ENCODE measurements at places on chromosomes 1 and 21.

GRCh38 chr1:190812996-190813395 is 335.3 kb upstream of the BRINP3 start:
- DNase-seq, result no peak

DNA sequence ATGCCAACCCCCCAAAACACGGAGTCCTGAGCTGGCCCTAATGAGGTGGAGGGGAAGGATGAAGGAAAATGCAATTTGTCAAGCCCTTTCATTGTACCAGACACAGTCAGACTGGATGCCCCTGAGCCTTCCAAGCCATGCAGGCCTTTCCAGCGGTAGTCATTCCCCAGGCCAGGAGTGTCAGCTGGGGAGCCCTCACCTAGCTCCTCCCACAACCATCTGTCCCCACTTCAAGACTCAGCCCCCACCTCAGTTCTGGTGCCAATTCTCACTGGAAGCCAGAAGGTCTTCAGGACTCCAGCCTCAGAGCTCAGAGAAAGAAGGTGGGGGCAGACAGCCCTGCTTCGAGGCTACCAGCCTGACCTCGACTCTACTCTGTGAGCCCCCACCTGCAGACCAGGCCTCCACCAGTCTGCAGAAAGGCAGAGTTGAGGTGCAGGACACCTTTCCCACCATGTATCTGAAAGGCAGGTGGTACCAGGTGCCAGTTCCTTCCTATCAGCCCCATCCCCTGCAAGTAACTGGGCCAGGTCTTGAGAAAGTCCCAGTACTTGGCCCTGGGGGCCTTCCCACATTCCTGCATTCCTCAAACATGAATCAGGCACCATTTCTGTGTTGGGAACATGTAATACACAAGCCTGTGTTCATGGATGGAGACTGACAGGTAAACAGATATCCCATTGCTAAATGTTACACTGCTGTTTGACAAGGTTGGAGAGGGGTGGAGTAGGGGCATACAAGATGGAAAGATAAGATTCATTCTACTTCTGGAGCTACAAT is 180.6 kb upstream of the EDN2 start:
- DNase-seq, result no peak

DNA sequence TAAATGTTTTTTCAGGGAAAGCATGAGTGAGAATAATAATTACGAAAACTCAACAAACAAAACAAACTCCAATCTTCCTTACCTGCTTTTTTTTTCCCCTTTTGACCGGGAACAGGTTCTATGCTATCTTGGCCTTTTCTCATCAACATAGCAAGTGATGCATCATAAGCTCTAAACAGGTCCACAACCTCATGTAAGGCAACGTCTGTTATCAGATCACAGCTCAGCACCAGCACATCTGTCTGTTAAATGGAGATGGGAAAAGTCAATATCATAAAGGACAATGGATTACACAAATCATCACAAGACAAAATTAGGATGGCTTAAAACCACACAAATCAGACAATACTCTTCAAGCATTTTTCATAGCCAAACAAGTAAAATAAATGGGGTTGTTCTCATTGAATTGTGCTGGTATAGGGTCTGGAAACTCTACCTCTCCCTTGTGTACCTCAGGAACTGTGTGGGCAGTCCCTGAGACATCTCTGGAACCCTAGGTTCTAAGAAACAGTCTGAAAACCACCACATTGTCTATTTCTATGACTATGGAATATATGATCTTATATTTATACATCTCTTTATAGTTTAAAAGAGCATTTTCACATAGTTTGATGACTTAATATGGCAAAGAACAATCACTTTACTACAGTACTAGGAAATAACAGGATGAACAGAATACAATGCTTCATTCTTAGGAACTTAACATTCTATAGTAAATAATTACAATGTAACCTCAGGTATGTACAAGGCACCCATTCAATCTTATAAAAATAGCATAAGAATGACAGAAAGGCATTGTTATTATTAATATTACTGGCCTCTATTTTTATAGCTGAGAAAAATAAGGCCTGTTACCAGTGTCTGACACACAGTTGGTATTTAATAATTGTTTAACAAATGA is 44.7 kb downstream of the EIF2B3 start:
- no peak for DNase-seq

GRCh38 chr1:2025491-2025981 is 6.4 kb downstream of the GABRD start:
- peak; percentile 63 for DNase-seq

DNA sequence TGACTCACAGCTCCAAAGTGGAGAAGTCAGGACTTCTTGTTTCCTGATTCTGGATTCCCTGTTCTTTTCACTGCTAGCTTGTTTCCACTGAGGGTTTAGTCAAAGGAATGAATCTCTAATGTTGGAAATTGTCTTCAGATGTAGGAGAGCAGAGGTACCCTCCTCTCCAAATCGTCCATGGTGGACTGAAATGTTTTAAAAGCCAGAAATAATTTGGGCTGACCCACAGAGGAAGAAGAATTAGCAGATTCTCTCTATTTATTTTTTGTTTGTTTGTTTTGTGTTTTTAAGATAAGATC is 30.4 kb downstream of the GPA33 start:
- DNase-seq, result no peak

- DNase-seq, result no peak
These were observed 26.7 kb upstream of the CYP4X1 start for GRCh38 chr1:46996659-46997281.

GRCh38 chr1:36123356-36123755 is 1.7 kb downstream of the COL8A2 start:
- DNase-seq, result no peak

- no peak for DNase-seq
These were observed 19.6 kb upstream of the KCNQ4 start for GRCh38 chr1:40763742-40764532.

DNA sequence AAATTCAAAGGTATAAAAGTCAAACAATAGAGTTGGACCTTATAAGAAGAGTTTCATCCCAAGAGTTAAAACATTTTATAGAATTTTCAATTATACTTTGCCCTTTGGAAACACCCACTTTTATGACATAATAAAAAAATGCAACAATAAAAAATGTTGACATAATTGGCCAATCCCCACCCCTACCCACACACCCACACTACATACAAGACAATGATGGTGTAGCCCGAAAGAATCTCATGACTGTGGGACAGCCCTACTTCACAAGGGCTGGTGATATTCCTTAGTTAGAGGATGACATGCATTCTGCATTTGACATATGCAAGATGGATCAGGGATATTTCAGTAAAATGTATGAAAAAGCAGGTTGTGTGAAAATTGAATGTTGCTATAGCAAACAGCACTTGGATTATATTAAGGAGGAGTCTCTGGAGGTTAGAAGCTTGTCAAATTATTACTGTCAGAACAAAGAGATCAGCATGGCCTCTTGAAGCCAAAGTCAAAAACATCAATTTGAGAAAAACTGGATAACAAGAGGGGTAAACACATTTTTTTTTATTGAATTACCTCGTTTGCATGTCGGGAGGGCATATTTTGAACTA is 133.0 kb upstream of the SAMSN1 start:
- no peak for DNase-seq

- no peak for DNase-seq
These were observed 29.0 kb upstream of the SARS1 start for GRCh38 chr1:109184687-109185086.

DNA sequence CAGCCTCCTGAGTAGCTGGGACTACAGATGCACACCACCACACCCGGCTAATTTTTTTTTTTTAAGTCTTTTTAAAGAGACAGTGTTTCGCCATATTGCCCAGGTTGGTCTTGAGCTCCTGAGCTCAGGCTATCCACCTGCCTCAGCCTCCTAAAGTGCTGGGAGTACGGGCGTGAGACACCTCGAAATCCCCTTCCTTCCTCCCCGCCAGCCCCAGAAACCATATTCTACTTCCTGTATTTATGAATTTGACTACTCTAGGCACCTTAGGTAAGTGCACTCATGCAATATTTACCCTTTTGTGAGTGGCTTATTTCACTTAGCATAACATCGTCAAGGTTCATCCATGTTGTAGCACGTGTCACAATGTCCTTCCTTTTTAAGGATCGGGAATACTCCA is 6.9 kb upstream of the LRP8 start:
- peak; percentile 25 for DNase-seq

GRCh38 chr1:165898837-165899236 is 71.4 kb downstream of the UCK2 start:
- DNase-seq, result no peak

DNA sequence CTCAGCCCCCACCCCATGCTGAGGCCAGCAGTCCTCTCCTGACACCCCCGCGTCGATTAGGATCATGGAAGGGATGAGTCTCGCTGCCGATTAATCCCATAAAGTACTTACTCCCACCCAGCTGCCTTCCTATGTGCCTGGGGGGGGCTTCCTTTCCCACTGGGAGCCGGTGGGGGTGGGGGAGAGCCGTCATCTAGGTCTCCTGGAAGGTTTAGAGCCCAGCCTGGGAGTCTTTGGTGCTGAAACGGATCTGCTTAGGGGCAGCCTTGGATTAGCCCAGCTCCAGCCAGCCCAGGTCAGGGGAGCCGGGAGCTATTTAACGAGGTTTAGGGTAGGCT is 9.8 kb downstream of the SAMD11 start:
- no peak for DNase-seq

DNA sequence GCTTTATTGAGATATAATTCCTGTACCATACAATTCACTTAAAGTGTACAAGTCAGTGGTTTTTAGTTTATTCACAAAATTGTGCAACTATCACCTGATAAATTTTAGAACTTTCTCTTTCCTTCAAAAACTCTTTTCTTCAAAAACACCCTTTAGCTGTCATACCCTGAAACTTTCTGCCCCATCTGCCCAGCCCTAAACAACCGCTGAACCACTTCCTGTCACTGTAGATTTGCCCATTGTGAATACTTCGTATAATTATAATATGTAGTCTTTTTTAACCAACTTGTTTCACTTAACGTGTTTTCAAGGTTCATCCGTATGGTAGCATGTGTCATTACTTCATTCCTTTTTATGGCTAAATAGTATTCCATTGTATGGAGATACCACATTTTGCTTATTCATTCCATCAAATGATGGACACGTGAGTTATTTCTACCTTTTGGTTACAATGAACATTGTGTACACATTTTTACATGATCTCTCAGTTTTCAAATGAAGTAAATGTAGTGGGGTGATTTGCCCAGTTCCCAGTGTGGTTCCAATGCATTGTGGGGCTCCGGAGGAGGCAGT is 37.9 kb downstream of the WNT4 start:
- DNase-seq, result no peak

DNA sequence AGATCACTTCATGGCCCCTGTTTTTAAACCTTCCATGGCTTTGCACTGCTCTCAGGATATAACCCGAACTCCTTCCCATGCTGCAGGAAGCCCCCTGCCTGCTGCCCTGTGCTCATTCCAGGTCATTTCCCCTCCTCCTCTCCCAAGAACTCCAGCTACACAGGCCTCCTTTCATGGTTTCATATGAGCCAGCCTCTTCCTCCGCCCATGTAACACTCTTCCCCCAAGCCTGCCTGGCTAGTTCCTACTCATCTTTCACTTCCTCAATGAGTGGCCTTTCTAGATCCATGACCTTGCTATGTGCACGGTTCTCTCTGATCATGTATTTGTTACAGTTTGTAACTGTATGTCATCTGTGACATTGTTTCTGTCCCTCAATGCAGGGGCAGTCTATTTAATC is 3.1 kb upstream of the NCF2 start:
- DNase-seq, result peak; percentile 55

GRCh38 chr1:22350171-22350923 is 101.3 kb upstream of the ZBTB40 start:
- DNase-seq, result no peak

DNA sequence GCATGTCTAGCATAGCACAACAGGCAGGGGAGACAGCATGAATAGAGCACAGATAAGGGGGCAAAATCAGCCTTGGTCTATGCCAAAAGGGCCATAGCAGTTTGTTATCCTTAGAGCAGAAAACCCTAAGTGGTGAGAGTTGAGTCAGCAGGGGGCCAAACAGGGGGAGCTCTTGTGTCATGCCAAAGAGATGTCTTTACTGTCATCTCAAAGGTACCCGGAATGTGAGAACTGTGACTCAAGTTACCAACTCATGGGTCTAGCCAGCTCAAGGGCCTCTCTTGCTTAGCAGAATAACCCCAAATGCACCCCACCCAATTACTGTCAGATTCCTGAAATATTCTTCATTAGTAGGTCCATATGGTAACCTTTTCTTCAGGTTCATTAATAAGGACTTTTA is 45.9 kb upstream of the NRDC start:
- no peak for DNase-seq

- no peak for DNase-seq
These were observed 92.3 kb upstream of the COL6A1 start for GRCh38 chr21:45889256-45889655.

DNA sequence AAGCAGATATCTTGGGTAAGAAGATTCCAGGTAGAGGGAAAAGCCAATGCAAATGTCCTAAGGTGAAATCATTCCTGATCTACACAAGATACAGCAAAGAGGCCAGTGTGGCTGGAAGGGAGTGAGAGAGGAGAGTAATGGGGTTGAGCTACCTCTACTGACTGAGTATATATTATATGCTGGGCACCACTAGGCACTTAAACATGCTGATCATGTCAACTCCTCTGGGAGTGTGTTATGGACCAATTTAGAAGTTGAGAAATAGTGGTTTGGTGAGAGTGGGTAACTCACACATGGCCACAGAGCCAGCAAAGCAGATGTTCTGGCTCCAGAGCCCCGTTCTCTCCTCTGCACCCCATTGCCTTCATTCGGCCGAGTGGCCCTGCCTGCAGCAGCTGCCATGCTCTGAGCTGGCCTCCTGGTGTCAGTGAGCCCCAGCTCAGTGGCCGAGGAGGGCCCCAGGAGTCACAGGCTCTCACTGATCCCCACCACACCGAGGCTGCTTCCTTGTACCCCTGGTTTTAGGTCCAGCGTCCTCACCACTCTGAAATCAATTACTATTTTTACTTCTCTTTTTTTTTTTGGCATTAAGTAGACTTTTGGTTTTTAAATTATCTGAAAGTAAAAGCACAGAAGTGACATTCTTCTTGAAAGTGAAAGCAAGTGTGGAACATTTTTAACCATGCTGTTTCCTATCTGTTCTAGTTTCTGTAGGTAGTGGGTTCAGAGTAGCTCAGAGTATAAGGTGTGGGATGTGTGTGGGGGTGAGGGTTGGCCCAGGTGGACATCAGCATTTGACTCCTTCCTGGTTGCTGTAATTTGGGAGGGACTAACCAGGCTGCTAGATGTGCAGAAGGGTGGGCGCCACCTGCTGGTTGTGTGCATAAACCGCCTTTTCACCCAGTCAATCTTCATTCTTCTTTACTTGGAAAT is 45.8 kb upstream of the CRNN start:
- DNase-seq, result peak; percentile 76

GRCh38 chr21:44461464-44462001 is 6.2 kb downstream of the LRRC3 start:
- no peak for DNase-seq

- no peak for DNase-seq
These were observed 89.1 kb downstream of the ITSN1 start for GRCh38 chr21:33731447-33731846.

- DNase-seq, result no peak
These were observed 6.9 kb downstream of the PTPRU start for GRCh38 chr1:29243023-29243870.

DNA sequence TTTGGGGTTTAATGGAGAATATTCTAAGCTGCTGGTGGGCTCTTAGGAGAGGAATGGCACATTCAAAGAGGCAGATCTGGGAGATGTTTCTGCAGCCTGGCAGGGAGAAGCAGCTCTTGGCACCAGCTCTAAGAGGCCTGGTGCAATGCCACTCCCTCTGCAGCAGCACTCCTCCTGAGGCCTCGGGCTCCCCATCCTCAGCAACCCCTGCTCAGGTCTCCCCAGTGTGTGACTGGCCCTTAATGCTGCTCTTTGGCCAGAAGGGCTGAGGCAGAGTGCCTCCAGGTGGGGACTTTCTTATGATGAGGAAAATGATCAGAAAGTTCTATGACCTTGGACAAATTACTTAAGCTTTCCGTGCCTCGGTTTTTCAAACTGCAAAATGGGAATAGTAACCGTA is 55.5 kb downstream of the MAB21L3 start:
- no peak for DNase-seq
